Mucosa of gallbladder (tissue), 1 donor: ENCODE measurements at places on chromosomes 11 and 22. TPM values are rescaled to one million over a fixed set of nuclear protein-coding genes. Genes with fewer than 3 reads are reported as not detected.

DNA sequence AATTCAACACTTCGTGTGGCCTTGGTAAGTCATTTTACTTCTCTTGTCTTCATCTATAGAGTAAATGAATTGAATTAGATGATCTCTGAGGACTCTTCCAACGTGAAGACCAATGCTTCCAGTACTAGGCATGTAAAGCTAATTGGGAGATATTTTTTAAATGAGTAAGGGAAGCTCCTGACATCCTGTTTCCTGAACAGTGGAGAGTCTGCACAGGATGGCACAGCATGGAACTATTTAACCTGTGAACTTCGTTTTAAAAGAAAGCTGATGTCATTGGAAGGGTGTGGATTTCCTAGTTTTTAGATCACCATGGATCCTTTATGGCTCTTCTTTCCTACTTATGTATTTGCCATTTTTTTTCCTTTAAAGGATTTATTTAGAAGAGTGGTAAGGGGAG lies 48.4 kb upstream of the HSD17B12 start:
- DNase-seq: no peak

DNA sequence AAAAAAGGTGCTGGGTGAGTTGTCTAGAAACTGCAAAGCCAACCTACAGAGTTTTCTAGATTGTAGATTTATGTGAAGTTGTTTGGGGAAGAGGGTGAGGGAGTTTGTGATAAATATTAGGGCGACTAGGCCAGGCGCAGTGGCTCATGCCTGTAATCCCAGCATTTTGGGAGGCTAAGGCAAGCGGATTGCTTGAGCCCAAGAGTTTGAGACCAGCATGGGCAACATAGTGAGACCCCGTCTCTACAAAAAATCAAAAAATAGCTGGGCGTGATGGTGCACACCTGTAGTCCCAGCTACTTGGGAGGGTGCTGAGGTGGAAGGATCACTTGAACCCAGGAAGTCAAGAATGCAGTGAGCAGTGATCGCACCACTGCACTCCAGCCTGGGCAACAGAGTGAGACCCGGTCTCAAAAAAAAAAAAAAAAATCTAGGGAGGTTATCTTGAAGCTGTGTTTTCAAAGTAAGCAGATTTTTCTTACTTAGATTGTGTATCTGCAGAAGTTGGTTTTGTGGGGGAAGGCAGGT lies 844 bp downstream of the APOL6 start:
- DNase-seq: no peak

DNA sequence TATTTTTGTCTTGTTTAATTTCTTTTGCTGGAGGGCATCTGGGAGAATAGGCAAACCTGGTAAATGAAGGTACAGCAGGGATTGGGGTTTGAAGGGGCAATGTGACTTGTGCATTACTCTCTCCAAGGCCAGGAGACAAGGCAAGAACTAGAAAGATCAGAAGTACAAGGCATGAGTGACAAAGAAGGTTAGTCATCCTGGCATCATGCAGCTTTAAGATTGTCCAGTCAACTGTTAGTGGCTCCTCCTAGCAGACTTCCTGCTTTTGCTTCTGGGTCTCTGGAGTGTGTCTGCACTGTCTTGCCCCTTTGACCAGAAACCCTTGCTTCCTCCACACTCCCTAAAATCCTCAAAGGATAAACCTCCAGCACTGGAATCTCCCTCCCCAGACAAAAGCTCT lies 27.2 kb upstream of the GLYATL1 start:
- no peak for DNase-seq

- DNase-seq: peak; percentile 67
Observed at GRCh38 chr22:29344137-29344536, 28.6 kb upstream of the RASL10A start.

GRCh38 chr22:32958001-32958400 lies 100.2 kb downstream of the SYN3 start:
- no peak for DNase-seq

- DNase-seq: no peak
Observed at GRCh38 chr11:131411636-131412035, 41.2 kb downstream of the NTM start.

POLD4 gene
- 87.5 TPM for total RNA-seq

ACR gene
- total RNA-seq: 0.92 TPM

- DNase-seq: no peak
Observed at GRCh38 chr11:69825037-69825834, 6.0 kb upstream of the FGF3 start.

DNA sequence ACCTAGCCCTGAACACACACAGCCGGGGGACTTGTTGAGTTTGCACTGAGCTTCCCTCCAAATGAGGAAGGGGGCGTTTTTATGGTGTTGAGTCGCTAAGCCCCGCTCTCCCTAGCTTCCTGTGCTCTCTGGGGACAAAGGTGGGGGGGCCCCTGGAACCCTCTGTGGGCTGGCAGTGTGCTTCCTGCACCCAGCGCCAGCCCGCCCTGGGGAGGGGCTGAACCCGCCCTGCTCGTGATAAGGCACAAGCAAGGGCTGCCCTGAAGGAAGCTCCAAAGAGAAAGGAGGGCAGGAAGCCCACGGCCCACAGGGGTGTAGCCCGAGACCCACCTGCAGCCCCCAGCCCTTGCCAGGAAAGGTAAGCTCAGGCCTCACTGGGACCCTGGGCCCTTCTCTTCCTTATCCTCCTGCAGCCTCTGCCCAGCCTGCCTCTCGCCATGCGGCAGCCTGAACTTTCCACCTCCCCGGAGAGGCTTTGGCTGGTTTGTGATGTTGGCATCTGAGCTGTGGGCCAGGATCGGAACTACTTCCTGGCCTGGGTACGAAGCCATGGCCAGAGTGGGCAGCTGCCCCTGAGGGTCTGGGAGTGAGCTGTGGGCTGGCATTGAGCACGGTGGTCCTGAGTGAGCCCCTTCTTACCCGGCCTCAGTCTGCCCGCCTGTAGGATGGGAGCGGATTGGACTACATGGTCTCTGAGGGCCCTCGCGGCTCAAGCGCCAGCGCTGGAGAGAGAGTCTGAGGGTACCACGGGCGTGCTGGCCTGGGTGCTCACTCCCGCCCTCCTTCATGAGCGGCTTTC lies at the start of gene FERMT3:
Gene FERMT3 (plus strand): TSS at position 265 of the 799 bp plus-strand sequence. CDS start 644 bp downstream, outside the sequence.
- DNase-seq: peak; percentile 59

GRCh38 chr11:74492974-74493790 lies at the start of gene LIPT2:
Gene LIPT2, minus strand, starts transcription at chr11:74493724. Its CDS starts 21 bp downstream, at chr11:74493703.
- peak; percentile 98 for DNase-seq

- DNase-seq: no peak
Observed at GRCh38 chr11:70869054-70869453, 383.3 kb downstream of the SHANK2 start.

THRSP gene
- not detected for total RNA-seq

- DNase-seq: peak; percentile 84
Observed at GRCh38 chr11:128172046-128172878, 415.1 kb downstream of the ETS1 start.

- DNase-seq: no peak
Observed at GRCh38 chr11:107202241-107202640, 184.0 kb upstream of the GUCY1A2 start.

SH3BP1 gene
- total RNA-seq: 13.6 TPM

LINC01488 gene
- total RNA-seq: not detected

- no peak for DNase-seq
Observed at GRCh38 chr11:72208281-72208680, 8.3 kb upstream of the FOLR2 start.

DNA sequence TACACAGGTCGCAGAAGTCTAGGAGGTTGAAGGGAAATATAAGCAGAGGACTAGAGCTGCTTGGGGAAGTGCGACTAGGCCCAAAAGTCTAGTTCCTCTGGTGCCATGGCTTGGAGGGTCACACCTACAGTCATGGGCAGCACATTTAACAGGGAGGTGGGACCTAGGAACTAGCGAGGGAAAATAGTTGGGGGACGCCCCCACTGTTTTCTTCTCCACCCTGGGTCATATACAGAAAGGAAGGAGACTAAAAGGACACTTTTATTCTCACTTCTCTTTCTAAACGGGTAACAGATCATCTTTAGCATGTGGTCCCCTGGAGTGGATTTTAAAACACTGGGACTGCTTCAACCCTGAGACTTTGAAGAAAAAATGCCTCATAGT lies 16.6 kb downstream of the APIP start:
- no peak for DNase-seq

- no peak for DNase-seq
Observed at GRCh38 chr11:115605871-115606497, 101.8 kb upstream of the CADM1 start.

PRR33 gene
- not detected for total RNA-seq
